ENCODE measurements at places on chromosomes 2 and 18.

DNA sequence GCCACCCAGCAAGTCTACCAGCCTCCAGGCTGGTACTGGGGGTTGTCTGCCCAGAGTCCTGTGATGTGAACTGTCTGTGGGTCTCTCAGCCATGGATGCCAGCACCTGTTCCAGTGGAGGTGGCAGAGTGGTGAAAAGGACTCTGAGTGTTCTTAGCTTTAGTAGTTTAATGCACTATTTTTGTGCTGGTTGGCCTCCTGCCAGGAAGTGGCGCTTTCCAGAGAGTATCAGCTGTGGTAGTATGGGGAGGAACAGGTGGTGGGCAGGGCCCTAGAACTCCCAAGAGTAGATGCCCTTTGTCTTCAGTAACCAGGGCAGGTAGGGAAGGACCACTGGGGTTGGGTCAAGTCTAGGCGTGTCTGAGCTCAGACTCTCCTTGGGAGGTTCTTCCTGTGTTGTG, 356.7 kb downstream of the STK39 start:
- DNase-seq: no peak

- DNase-seq: no peak
Measured at GRCh38 chr2:234835738-234836137, 116.1 kb upstream of the SH3BP4 start.

DNA sequence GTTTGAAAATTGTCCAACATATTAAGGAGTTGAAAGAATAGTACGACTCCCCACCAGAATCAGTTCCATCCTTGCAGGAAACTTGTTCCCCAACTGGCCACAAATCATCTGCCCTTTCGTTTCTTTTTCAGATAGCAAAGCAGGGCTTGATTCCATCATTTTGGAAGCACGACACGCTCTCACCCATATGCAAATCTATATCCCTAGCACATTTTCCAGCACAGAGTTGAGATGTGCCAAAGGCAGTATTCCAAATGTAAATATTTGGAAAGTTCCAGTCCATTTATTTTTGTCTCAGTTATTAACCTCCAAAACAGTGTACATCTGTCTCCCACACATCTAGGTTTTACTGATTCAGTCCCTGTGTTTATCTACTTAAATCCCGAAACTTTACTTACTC, 128.8 kb upstream of the BCL2L11 start:
- no peak for DNase-seq

DNA sequence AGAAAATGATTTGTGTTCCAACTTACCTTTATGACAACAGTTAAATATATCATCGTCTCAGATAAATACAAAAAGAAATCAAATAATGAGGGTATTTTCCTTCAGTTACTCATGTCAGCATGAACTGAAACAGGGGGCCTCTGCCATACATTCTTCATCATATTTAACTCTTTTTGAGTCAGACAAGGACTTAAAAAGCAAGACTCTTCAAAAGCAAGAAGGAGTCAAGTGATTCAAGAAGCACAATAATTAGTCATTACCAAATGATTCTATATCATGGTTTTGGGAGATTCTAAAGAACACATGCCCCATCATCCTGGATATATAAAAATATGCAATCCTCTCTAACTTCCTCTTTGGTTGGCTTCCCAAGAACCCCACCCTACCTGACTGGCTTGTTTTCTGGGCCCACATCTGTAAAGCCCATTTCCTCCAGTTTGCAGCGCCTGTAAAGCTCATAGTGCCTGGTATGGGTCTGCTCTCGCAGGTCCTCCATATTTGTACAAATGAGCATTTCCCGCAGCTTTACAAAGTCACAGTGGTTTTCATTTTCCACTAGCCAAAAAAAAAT, 49.7 kb downstream of the SEPTIN10 start:
- no peak for DNase-seq

GRCh38 chr2:106189764-106190468, 4.2 kb downstream of the UXS1 start:
- no peak for DNase-seq

DNA sequence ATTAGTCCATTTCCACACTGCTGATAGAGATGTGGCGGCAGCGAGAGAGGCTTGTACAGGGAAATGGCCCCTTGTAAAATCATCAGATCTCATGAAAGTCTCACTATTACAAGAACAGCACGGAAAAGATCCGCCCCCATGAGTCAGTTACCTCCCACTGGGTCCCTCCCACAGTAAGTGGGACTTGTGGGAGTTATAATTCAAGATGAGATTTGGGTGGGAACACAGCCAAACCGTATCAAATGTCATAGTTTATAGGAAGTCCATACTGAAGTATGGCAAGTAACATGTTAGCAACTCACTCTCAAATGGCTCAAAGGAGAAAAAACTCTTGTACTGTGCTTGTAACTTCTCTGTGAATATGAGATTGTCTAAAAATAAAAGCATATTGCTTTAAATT, 56.1 kb downstream of the FARP2 start:
- no peak for DNase-seq

- no peak for DNase-seq
Measured at GRCh38 chr2:122980671-122981070, 1044.4 kb upstream of the CNTNAP5 start.

DNA sequence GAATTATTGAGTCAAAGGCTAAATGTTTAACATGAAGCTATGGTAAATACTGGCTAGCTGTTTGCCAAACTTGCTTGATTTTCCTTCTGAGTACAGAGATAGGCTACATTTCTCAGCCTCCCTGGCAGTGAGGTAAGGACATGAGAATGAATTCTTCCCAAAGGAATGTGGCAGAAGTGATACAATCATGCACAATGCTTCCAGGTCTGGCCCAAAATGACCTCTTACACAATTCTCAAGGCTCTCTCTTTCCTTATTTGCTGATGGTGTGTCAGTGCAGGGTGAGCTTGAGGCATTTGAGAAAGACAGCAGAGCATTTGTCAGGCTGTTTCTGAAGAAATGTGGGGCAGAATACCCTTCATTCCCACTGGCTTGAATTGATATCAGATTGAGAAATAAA, 95.6 kb upstream of the NABP1 start:
- no peak for DNase-seq

GRCh38 chr2:193847991-193848390, 1653.3 kb upstream of the TMEFF2 start:
- no peak for DNase-seq

DNA sequence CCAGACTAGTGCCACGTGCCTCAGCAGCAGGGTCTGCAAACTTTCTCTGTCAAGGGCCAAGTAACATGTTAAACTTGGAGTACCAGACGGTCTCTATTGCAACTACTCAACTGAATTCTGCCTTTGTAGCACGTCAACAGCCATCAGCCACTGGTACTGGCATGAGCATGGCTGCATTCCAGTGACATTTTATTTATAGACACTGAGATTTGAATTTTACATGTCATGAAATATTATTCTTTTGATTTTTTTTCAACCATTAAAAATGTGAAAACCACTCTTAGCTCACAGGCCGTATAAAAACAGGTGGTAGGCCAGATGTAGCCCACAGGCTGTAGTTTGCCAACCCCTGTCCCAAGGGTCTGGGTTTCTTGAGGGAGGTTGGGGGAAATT, 199.7 kb downstream of the TPGS2 start:
- no peak for DNase-seq

- no peak for DNase-seq
Measured at GRCh38 chr2:127357591-127357990, 30.2 kb downstream of the MAP3K2 start.

- DNase-seq: no peak
Measured at GRCh38 chr2:200533754-200534153, 7.7 kb downstream of the SGO2 start.

DNA sequence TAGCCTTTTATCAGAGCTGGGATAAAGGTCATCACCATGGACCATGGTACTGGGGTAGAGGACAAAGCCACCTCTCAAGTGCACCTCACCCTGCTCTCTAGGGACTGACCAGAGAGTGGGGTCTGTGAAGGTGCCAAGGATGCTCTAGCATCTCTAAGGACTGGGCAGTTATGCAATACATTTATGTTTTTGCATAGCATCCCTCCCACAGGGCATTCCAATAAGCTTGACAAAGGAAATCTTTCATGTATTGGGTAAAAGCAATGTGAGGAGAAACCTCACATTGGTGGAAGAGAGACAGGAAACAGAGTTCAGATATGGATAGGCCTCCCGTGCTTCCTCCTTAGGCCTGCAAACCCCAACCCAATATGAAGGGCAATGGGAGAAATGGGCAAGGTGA, 31.6 kb downstream of the STK39 start:
- no peak for DNase-seq

DNA sequence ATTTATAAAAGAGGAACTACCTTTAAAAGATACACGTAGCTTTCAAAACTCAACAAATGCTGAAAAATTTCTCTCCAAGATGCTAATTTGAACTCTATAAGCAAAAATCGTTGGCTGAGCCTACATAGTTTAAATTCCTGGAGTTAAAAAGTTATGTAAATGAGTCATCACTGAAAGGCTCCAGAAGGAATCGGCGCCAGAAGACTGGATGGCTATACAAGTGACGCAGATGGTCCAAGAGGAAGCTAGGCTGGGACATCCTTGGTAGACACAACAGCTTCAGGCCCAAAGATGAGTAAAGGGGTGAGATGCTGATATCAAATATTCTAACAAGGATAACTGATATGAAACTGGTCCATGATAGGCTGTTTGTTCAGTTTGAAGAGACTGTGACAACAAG, 22.8 kb upstream of the DNAH6 start:
- no peak for DNase-seq

DNA sequence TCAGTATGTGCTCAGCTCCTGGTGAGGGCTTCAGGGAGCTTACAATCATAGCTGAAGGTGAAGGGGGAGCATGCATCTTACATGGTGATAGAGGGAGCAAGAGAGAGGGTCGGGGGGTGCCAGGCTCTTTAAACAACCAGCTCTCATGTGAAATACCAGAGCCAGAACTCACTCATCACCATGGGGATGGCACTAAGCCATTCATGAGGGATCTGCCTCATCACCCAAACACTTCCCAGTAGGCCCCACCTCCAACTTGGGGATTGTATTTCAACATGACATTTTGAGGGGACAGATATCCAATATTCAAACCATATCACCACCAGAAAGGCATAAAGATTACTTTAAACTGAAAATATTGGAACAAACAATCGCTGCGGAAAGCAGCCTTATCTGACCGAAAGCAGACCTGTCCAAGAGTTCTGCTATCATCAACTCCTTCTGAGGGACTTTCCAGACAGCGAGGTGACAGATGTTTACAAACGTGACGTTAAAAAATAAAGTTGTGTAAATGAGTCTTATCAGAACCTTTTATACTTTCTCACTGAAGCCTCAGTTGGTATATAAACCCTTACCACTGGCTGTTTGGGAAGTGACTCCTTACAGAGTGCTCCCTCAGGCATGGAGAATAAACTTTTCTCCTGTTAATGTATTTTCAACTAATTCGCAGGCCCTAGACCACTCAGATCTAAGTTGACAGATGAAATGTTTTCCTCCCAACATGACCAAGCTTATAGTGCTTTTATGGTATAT, 35.5 kb upstream of the PTH2R start:
- DNase-seq: no peak

DNA sequence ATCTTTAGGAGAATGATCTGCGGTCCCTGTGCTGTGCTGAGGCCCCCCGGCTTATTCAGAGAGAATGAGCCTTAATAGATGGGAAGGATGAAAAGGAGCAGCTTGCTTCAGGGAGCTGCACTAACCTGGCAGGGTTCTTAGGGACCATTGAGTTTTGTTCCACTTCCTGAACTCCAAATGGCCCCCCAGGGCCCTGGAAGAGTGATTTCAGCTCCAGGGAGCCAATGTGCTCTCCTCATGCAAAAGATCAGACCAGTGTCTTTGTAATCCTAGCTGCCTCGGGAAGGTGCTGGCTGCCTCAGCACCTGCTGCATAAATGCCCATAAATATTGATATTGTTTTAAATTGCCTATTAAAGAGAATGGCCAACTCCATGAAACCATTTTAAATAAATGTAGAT, 210.2 kb downstream of the NCK2 start:
- peak; percentile 76 for DNase-seq

- no peak for DNase-seq
Measured at GRCh38 chr2:166700079-166700478, 188.2 kb upstream of the XIRP2 start.

DNA sequence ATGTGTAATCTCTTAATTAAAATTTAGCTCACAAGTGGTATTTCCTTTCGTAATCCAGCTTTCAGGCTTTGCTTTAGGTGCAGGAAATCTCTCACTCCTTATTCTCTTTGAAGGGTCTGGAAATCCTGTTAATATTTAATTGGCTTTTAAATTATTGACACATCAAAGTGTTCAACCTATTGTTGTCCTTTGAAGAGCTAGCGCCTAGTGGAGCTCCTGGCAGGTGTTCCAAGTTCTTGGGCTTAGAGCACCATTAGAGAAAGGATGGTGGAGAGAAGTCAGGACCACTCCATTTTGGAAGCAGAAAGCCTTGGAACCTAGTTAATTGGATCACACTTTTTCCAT, 92.4 kb downstream of the CABLES1 start:
- DNase-seq: no peak

- no peak for DNase-seq
Measured at GRCh38 chr2:216391401-216391800, 19.1 kb upstream of the MARCHF4 start.

- no peak for DNase-seq
Measured at GRCh38 chr18:46338766-46339165, 234.6 kb downstream of the HAUS1 start.

DNA sequence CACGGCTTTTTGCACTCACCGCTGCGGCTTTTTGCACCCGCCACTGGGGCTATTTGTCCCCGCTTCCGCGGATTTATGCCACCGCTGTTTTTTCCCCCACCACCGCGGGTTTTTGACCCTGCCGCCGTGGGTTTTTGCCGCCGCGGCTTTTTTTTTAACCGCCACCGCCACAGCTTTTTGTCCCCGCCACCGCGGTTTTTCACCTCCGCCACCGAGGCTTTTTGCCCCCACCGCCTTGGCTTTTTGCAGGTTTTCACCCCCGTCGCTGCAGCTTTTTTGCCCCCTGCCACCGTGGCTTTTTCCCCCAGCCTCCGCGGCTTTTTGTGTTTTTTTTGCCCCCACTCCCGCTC, 2796.7 kb upstream of the TEKT4 start:
- no peak for DNase-seq

DNA sequence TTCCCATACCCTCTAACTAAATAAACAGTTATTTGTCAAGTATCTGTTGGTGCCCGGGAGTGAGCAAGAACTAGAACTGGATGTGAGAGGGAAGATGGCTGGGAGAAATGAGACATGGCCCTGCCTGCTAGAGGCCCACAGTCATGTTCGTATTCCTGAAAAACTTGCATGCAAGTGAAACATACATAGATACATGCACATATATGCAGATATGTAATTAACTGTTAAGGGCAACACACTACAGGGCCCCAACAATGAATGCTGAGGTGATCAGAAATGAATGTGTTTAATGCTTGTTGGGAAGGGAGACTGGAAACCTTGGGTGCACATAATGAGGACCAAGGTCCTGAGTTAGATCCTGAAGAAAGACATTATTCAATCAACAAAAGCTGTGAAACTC, 49.8 kb downstream of the ADD2 start:
- DNase-seq: no peak

DNA sequence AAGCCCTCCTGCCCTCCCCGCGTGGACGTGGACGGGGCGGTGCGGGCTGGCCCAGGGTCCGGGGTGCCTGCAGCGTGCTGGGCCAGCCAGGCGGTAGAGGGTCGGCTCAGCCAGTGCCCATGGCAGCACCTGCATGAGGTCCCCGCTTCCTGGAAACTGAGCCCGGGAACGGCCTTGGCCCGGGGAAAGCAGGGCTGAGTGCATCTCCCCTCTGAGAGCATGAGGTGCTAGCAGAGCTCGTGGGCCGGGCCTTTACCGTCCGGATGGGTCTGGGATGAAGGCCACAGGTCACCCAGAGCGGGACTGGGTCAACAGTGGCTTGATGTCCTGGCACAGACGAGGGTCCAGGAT, 39.8 kb downstream of the TSHZ1 start:
- DNase-seq: no peak

All from NCI-H1436 treated with DMSO at 0.1 percent for 48 hours (cell line).